ENCODE measurements at places on chromosomes 7 and 10.

DNA sequence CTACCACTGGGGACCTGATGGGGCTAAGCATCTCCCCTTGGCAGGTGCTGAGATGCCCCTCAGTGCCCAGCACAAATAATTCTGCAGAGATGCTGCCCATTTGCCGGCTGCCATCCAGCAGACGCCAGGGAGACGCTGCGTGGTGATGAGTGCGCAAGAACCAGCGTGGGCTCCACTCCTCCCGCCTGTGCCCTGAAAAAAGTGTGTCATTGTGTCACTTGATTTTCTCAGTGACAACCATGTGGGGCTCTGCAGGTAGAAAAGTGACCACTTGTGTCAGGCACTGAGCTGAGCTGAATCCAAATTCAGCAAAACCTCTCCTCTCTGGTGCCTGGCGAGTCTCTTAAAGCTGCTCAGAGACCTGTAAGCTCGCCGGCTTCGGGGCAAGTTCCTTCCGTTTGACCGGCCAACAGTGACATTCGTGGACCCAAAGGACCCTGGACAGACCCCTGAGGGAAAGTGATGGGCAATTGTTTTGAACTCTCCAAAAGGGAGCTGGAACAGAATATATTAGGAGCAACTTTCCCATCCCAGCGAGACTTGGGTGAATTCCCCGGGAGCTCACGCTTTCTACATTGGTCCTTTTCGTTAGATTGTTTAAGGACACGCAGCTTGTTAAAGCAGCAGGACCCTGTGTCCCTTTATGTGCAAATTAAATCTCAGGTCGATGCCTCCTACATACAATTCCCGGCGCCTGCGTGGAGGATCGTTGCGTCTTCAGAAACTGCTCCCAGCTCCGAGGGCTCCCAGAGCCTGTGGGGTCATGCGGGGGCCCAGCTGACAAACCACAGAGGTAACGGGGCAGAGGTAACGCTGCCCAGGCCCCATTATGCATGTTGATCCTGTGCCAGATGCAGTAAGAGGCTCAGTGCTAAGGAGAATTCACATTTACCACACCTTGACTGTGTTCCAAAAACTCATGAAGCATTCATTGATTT lies 332.7 kb downstream of the ADARB2 start:
- DNase-seq = no peak

DNA sequence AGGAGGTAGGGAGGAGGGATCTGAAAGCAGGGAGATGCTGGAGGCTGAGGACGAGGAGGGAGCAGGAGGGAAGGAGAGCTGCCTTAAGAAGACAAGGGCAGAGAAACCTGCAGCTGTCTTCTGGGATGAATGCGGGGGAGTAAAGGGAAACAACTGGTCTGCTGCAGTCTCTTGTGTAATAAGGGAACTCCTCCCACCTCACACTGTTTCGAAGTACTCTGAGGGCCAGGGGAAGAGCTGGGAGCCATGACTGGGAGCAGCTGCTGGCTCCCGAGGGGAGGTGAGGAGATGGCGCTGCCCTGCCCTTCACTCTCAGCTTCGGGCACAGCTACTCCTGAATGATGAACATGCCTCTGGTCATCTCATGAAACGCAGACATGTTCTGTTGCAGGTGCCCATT lies 65.1 kb downstream of the CLEC2L start:
- DNase-seq = no peak

- DNase-seq = peak; percentile 88
Measured at GRCh38 chr7:155598810-155599210, 45.7 kb upstream of the RBM33 start.

- DNase-seq = peak; percentile 30
Measured at GRCh38 chr10:3639546-3639945, 145.5 kb downstream of the KLF6 start.

DNA sequence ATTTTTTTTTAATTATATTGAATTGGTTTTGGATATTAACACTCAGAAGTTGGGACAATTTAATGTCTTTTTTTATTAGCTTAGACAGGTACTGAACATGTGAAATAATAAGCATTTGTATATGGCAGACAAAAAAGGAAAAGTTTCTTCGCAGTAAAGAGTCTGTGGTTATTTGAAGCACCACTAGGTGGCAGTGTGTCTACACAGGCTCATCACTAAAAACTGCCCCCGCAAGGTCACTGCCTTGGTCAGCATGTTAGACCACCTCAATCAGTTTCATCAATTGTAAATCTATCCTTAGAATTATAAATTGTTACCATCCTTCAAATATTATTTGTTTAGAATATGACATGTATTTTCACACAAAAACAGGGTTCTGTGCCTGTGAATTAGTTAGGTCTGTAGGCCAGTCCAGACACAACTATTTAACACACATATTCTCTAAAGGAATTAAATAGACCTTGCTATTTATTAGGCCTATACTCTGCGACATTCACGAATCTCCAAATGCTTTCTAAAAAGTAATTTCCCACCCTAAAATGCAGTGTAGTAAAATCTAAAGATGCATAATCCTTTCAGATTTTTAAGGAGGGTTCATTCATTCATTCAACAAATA lies 17.0 kb downstream of the PNLIPRP3 start:
- DNase-seq = peak; percentile 9

- DNase-seq = no peak
Measured at GRCh38 chr7:81674431-81674830, 95.4 kb downstream of the HGF start.

DNA sequence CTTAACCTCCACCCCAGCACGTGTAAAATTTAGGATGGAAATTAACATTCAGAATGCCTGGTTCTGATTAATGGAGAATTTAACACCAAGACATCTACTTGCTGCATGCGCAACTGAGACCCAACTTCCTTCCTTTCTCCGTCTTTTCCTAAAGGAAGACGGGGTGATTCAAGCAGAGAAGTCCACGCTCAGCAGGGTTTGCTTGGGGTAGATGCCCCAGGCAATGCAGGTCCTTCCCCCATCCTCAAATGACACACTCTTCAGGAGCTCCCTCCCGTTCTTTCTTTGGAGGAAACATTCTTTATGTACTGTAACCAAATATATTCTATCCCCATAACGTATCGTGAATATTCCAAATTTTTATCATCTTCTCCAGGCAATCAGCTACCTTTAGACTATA lies 47.0 kb downstream of the FAM171A1 start:
- no peak for DNase-seq

DNA sequence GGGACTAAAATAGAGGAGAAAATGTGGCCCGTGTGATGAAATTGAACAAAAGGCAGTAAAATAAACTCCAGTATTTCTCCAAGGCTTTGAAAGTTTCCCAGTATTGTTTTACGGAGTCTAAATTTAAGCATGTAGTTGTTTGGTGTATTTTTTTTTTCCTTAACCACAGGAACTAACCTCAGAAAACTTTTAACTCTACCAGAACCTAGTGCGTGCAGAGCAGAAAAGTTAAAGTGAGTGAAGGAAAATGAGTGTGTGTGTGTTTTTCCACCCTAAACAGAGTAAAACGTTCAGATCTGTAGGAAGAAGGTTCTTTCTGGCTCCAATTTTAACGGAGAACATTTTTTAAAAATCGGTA lies 812 bp downstream of the PROSER2 start:
- DNase-seq = no peak

DNA sequence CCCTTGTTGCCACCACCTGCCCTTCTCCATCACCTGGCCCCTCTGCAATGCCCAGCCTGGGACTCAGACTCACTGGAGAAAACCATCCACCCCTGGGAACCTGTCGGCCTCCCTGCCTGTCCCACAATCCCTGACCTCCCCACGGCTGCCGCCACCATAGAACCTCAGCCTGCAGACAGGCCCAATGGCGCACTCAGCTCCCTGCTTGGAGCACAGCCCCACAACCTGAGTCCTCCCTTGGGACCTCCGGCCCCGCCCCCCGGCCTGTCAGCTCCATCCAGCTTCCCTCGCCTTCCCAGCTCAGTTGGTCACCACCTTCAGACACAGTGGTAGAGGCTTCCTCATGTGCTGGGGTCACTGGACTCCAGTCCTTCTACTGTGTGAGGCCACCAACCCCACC lies 41.1 kb downstream of the PARP12 start:
- no peak for DNase-seq

DNA sequence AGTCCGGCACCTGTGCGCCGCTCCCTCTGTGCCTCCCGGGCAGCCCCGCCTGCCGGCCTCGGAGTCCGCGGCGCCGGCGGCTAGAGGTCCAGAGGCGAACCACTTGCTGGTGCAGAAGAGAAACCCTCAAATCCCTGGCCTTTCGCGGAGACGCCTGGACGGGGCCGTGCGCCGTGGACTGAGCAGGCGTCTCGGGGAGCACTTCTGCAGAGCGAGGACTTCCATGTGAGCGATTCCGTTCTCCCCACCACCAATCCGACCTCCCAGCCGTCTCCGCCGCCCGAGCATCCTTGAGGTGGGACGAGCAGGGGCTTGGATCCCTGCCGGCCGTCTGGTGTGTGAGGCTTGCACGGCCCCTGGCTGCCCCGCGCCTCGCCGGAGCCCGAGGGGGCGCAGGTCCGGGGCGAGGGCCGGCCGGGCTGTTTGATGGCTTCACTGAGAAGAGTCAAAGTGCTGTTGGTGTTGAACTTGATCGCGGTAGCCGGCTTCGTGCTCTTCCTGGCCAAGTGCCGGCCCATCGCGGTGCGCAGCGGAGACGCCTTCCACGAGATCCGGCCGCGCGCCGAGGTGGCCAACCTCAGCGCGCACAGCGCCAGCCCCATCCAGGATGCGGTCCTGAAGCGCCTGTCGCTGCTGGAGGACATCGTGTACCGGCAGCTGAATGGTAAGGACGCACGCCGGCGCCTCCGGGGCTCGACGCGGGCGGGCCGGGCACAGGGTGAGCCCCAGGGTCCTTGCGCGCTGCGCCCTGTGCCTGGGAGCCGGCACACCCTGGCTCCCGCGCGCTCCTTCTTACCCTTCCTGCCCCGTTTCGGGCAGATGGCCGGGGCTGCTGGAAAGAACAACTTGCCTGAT lies 660 bp downstream of the GALNT17 start:
- DNase-seq = no peak

DNA sequence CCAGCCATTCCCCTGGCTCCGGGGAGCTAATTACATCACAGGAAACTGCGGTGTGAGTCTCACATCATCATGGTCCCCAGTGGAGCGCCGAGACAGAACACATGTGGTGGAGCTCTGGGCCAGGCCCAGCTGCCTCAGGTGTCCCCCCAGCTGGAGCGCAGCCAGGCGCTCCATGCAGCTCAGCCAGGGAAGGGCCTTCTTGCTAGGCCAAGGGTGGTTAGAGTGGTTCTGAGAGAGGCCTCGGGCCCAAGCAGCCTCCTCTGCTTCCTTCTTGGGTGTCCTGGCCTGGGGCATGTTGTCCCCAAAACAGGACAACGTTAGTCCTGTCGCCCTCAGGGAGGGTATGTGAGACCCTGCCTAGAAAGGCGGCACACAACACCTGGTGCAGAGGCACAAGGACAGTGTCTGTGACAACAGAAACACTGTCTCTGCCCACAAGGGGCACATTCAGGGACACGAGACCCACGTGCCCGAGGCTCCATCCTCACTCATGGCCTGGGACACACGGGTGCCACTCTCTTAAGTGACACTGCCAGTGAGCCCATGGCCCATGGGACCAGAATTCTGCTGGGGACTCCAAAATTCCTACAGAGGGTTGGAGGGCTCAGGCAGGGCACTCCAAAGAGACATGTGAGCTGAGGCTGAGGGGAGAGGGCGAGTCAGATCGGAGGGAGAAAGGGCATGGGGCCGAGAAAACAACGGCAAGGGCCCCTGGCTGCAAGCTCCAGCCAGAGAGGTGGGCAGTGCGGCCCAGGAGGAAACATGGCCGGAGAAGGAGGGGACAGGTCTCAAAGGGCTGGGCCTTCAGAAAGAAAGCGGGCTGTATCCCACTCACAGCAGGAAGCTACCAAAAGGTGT lies 37.0 kb upstream of the RET start:
- no peak for DNase-seq

DNA sequence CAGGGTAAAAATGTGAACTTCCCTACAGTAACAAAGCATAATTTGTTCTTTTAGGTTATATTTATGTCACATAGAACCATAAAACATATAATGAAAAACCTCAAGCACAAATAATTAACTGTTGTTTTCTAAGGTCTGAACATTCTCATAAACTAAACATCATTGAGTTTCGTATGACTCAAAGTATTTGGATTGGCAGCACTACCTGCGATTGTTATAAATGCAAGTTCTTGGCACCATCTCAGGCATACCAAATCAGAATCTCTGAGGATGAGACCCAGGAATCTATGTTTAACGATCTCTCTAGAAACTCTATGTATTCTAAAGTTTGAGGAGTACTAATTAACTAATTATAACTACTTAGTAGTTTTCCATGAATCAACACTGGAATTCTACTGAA lies 22.5 kb downstream of the ORC5 start:
- DNase-seq = no peak

DNA sequence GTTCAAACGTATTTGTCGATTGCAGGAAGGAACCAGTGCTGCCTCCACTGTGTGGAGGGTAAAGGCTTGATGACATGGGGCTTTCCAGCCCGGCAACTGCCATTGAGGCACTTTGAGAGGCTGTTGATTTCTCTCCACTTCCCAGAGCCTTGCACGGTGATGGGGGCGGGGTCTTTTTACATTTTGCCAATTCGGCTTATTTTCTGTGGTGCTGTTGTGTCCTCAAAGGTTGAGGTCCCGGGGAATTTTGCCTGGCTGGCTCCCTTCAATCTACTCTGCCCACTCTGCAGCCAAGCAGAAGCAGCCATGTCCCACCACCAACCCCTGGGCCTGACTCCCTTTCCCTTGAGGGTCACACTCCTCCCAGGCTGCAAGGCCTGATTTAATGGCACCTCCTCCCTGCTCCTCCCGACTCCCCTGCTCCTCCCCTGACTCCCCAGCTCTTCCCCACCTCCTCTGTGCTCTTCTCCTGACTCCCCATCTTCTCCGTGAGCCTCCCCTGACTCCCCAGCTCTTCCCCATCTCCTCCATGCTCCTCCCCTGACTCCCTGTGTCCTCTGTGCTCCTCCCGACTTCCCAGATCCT lies 39.0 kb downstream of the OAT start:
- DNase-seq = no peak

DNA sequence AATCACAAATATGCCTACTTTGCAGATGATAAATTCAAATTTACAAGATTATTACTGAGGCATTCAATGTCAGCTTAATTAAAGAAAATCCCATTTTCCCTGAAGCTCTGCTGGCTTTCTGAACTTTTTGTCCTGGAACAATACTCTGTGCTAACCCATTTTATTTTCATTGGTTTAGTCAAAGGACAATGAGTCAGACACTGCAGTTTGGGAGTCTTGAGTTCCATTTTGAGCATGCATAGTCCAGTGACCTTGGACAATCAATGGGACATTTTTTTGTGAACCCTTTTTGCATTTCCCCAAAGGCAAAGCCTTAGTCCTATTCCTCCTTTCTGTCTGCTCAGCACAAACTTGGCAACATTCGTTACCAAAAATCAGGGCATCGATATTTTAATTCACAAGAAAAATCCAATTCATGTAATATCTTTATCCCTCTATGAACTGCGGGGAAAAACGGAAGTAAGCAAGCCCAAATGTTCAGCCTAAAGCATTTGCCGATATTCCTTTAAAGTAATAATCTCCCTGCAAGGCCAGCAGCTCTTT lies 339.8 kb downstream of the RNLS start:
- no peak for DNase-seq

GRCh38 chr10:116809483-116810119 lies 39.7 kb upstream of the ENO4 start:
- peak; percentile 55 for DNase-seq

GRCh38 chr10:102813734-102814452 lies 23.3 kb downstream of the CYP17A1 start:
- no peak for DNase-seq
